ENCODE measurements at places on chromosomes 11 and 22.
A peak's percentile ranks its signal among the peaks of the same experiment; 100 is the strongest.

GRCh38 chr11:119529936-119530335, 107.0 kb upstream of the THY1 start:
- DNase-seq, result no peak

- no peak for DNase-seq
Measured at GRCh38 chr22:47206164-47206563, 443.7 kb downstream of the TBC1D22A start.

DNA sequence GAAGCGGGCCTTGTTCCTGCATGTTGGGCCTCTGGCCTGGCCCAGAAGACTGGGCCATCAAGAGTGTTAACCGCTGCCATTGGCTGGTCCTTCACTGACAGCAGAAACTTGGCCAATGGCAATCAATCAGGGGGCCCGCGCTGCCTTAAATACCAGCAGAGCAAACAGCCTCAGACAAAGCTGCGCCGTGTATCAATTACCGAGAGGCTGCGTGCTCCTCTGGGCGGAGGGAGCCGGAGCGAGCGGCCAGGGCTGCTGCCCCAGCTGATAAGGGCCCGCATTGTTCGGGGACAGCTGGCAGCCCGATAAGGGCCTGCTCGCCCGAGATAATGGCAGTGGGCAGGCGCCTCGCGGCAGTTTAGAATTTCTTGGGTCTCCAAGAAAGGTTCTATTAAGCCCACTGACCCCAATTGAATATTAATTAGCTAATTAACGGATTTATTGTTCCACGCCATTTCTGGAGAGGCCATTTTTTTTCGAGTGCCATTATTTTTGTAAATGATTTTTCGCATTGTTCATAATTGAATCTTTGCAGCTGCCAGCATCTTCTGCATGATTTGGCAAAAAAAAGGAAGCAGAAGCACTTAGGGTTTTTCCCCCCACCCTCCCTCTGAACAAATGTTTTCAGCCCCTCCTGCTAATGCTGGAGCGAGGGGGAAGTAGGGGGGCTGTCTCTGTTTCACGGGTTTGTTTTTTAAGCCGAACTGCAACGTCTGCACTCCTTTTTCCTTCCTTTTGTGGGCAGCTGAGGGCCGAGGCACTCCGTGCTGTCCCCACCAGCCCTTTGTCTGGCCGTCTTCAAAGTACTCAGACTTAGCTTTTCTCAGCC, 37.6 kb upstream of the RIC3 start:
- DNase-seq, result no peak

- DNase-seq, result no peak
Measured at GRCh38 chr22:19852177-19852781, 2.4 kb downstream of the GNB1L start.

DNA sequence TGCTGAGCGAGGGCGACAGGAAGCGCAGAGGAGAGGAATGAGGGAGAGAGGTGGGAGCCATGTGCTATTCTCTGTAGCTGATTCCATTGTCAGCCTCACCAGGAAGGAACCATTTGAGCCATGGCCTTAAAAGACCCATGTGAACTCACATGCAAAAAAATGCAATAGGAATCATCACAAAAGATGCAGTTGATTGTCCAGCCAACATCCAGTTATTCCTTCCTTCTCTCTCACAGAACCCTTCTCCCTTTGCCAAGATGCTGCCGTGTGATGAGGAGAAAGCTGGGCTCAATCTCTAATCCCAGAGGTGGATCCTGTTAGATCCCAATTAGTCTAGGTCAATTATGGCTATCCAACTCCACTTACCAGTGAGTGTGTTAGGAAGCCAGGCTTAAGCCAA, 58.2 kb upstream of the RRAS2 start:
- DNase-seq, result no peak

GRCh38 chr11:101860696-101861427, 53.9 kb upstream of the CEP126 start:
- DNase-seq, result peak; percentile 6

- DNase-seq, result no peak
Measured at GRCh38 chr22:20887375-20887774, 28.6 kb downstream of the SNAP29 start.

DNA sequence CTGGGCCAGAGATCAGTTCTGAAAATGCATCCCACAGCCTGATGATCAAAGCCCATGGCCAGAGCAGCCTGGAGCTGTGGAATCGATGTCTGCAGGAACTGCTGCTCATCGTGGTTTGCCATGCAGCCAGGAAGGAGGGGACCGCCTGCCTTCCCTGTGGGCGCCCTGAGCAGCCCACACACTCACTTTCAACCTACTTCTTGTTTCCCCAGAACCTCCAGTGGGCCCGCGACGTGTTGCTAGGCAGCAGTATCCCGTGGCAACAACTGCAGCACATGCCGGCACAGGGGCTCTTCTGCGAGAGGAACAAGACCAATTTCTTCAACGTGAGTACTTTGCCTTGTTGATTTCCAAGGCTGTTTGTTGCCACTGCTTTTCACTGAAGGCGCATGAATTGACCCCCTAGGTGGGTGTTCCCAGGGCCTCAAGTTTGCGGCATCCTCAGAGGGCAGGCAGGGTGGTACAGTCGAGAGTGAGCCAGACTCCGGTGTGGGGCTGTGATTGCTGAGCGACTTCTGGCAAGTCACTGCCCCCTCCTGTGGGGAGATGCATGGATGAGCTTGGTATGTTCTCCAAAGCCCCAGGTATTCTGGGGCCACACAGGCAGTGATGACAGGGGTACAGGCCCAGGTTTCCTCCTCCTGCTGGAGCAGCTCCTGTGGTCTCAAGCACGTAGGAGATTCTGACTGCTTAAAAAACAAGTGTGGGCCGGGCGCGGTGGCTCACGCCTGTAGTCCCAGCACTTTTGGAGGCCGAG, 47.0 kb upstream of the SUSD2 start:
- peak; percentile 78 for DNase-seq

- peak; percentile 45 for DNase-seq
Measured at GRCh38 chr11:88484873-88485621, 147.5 kb upstream of the CTSC start.

GRCh38 chr11:94175535-94175934, 46.9 kb downstream of the PANX1 start:
- no peak for DNase-seq

- no peak for DNase-seq
Measured at GRCh38 chr11:78497293-78497692, 77.4 kb downstream of the NARS2 start.

GRCh38 chr11:27241311-27242122, 121.5 kb downstream of the CCDC34 start:
- DNase-seq, result no peak

GRCh38 chr11:83599066-83599465, 312.9 kb upstream of the CCDC90B start:
- no peak for DNase-seq

GRCh38 chr11:122334546-122335339, 218.7 kb upstream of the BLID start:
- no peak for DNase-seq

GRCh38 chr22:44764974-44765373, 12.6 kb downstream of the ARHGAP8 start:
- DNase-seq, result no peak

DNA sequence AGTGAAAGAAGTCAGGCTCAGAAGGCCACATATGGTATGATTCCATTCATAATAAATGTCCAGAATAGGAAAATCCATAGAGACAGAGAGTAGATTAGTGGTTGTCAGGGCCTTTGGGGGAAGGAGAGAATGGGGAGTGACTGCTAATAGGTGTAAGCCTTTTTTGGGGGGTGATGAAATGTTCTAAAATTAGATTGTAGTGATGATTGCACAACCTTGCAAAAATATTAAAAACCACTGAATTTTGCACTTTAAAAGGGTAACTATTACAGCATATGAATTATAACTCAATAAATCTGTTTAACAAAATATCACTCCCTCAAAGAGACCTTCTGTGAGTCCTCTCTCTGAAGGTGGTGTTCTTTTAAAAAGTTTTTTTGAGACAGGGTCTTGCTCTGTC, 72.3 kb upstream of the GRK3 start:
- DNase-seq, result no peak

DNA sequence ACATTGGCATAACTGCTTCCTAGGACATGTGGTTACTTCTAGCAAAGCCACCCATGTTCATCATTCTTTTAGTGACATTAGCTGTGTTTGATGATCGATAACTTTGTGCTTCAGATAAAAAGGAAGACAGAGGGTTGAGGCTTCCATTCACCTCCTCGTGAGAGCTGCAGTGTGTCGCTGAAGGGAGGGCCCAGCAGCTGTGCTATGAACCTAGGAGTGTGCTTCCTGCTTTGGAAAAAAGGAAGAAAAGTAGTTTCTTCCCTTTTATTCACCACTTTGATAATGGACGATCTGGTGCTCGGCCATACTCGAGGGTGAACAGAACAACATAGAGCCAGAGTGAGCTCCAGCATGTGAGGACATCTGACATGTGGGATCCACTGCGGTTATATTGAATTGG, 6.1 kb upstream of the RFPL2 start:
- no peak for DNase-seq

GRCh38 chr11:127506647-127507046, 506.1 kb upstream of the KIRREL3 start:
- no peak for DNase-seq

DNA sequence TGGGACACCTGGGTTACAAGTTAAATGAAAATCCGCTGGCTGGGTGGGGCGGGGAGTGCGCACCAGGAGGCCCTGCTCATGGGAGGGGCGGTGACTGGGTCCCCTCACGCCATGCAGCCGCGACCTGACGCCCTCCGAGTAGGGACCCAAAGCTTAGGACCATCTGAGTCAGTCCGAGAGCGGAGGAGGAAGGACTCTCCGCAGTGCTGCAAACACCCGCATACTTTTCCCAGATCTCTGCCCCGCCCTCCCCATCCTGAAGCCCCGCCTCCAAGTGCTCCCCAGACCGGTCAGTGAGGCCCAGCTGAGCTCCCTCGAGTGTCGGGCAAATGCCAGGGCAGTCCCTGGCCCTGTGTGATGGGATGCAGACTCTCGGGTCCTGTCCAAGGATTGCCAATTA, 6.6 kb upstream of the FLI1 start:
- DNase-seq, result peak; percentile 36

DNA sequence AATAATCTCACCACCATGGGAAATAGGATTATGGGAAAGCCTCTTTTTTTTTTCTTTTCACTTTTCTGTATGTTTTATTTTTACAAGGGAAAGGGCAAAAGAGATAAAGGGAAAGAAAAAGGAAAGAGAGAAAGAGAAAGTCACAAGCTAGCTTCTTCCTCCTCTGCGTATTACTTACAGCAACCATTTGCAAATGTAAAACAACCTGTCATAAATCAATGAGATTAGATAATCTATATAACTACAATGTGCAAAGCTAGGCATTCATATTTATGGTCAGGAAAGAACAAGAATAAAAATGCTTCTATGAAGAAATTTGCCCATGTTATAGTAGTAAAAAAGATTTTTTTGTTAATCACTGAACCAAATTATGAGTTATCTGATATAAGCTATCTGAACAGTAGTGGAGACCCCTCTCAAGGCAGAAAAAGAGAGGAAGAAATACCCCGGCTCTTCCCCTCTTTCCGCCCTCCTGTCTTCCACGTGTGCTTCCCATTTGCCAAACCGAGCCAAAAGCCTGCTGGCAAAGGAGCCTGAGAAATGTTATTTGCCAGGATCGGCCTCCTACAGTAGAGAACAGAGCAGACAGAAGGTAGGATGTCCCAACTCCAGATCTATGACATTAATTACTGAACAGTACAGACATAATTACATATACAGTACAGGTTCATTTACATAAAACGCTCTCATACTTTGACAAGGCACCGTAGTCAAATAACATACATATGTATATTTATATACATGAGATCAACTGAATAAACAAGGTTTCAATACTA, 50.2 kb downstream of the ARHGAP32 start:
- DNase-seq, result no peak
